ENCODE measurements at places on chromosomes 7 and 10.

- no peak for DNase-seq
Observed at GRCh38 chr7:45157653-45158401, at the start of gene RAMP3. RAMP3 (plus strand) TSS chr7:45157791; CDS start chr7:45157829, 38 bp downstream.

GRCh38 chr7:727104-727805 lies at the start of gene PRKAR1B:
PRKAR1B (minus strand) TSS chr7:727281; CDS start chr7:711505, 15,776 bp downstream.
- DNase-seq, result no peak

DNA sequence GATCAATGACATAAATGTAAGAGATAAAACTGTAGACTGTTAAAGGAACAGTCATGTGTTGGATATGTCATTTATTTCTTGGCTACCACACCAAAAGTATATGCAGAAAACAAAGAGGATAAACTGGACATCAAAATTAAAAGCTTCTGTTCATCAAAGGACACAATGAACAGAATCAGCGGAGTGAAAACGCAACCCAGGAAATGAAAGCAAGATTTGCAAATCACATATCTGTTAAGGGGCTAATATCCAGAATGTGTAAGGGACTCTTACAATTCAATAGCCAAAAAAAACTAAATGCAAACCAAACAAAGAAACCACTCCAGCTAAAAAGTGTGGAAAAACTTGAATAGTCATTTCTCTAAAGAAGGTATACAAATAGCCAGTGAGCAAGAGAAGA lies 164.3 kb downstream of the ZMYND11 start:
- no peak for DNase-seq

DNA sequence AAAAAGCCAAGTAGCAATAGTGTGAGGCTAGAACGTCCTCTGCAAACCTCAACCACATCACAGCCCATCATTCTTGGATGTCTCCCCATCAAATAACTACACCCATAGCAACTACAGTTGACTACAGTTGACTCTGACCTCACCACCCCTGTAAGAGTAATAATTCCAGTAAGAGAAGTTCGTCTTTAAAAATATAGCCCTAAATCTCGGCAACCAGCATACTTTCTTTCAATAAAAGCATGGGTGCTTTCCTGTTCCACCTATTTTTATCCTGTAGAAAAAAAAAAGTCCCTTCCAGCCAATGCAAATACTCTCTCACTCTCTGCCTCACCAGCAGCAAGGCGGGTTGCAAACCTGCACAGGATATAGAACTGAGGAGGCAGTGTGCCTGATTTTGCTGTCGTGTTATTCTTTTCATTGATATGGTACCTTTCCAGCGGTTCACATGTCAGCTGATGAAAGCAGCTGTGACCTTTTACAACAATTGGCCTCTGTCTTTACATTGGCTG lies 187.5 kb upstream of the NFE2L3 start:
- DNase-seq, result no peak

- DNase-seq, result no peak
Observed at GRCh38 chr10:108801775-108802517, 1121.4 kb downstream of the XPNPEP1 start.

GRCh38 chr7:108181073-108181985 lies 51.2 kb upstream of the LAMB4 start:
- DNase-seq, result peak; percentile 93

DNA sequence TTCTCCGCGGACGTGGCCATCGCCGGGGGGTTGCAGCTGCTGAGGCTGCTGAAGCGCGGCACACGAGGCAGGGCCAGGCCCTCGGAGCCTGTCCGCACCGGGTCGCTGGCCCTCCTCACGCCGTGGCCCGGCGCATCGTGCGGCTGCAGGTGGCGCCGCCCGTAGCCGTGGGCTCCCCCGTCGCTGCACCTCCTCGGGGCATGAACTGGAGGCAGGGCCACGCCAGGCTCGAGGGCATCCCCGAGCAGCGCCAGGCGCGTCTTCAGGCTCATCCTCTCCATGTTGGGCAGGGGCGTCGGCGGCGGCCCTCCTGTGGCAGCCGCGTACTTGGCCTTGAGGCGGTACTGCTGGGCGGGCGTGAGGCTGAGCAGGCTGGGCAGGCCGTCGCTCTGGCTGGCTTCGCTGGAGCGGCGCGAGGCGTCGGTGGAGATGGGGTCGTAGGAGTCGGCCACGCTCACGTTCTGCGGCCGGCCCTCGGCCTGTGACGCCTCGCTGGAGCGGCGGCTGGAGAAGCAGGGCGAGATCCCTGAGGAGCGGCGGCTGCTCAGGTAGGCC lies 263.1 kb upstream of the INHBA start:
- no peak for DNase-seq

DNA sequence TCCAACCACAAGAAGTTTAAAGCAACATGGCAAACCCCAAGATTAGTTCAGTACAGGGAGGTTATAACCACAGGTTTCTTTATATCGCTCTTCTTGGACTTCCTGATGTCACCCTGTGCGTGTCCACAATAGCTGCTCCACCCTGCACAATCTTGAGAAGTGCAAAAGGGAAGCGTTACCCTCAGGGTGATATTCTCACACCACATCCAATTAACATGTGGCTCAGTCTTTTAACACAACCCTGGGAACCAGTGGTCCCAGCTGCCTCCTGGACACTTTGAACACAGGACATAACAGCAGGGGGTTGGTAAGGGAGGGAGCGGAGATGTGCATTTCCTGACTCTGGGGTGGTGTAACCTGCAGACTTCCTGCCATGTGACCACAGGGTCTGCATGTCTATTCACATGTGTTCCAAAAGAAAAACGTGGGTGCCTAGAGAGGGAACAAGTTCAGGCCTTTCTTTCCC lies 64.6 kb downstream of the GSAP start:
- DNase-seq, result no peak

- DNase-seq, result no peak
Observed at GRCh38 chr7:99788554-99788953, 4.6 kb upstream of the CYP3A4 start.

DNA sequence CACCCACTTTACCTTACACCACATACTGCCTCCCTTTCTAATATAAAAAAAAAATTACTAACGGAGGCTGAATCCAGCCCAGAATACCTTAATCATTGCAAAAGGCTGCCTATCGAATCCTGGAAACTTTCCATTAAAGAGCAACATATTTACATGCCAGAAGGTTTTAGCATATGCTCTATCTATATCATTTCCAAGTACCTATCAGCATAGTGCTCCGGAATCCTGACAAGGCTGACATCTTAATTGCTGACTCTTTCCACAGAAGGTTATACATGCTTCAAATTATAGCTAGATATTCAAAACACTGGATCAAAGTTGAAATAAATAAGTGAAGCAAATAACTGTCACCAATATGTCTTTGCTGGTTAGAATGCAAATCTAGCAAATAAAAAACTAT lies 170.9 kb upstream of the CDK1 start:
- no peak for DNase-seq

- DNase-seq, result peak; percentile 80
Observed at GRCh38 chr10:91745090-91745831, 53.0 kb upstream of the TNKS2 start.

- DNase-seq, result no peak
Observed at GRCh38 chr10:112213098-112213823, 29.7 kb upstream of the GPAM start.

DNA sequence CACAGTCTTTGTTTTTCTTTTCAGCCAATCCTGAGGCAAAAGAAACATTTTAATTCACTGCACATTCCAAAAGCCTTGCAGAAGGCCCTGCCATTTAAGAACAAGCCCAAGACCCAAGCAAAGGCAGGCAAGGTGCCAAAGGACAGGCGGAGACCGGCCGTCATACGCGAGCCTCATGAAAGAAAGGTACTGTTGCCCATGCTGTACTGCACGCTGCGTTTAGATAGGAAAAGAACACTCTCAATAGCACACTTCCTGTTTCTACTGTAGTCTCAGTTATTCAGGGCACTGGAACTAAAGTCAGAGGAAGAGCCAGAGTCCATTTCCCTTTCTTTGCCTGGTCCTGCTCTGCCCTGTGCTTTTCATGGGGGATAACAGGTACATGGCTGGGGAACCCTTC lies 47.6 kb downstream of the BMS1 start:
- no peak for DNase-seq

- no peak for DNase-seq
Observed at GRCh38 chr7:69282946-69283345, 315.3 kb upstream of the AUTS2 start.

DNA sequence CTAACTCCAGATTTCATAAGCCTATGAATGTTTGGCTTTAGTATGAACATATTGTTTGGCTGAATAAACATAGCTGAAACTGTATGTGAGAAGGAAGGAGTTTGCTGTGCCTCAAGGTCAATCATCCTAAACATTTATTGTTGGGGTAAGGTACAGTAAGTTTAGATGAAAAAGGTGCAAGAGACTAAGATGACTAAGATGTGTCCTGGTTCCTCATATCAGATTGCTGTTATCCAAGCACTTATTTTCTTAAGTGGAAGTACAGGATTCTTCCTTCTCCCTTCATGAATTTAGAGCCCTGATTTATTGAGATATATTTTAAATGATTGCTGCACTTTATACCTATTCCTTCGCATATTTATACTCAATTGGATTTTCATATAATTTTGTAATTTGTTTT lies 12.2 kb downstream of the MDFIC start:
- no peak for DNase-seq

- DNase-seq, result no peak
Observed at GRCh38 chr7:138581065-138581464, 120.1 kb downstream of the SVOPL start.

DNA sequence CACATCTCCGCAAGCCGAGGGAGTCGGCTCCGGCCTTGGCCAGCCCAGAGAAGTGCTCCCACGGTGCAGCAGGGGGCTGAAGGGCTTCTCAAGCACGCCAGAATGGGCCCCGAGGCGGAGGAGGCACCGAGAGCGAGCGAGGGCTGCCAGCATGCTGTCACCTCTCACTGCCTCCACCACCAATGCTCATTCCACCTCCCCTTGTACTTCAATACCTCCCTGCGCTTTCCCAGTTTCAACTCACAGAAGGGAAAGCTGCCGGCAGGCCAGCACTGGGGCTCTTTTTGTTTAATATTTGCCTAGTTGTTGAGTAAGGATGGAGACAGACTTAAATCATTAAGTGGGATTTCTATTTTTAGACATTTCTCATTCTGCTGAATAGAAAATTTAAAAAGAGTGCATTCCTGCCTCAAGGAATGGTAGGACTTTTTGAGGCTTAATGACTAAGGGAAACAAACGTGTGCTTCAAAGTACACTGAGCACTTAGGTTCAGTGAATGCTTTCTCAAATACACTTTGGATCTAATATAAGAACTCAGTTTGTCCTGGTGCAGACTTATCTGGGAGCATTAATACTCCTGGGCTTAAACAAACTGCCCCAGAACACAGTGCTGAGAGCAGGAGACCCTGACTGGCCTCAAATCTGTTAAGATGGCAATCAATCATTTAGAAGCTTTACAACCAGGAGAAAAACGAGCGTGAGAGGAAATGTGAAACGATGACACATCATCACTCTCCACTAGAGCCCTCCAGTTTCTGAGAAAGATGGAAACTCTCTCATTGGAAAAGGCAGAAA lies 131.2 kb downstream of the RALA start:
- DNase-seq, result no peak

DNA sequence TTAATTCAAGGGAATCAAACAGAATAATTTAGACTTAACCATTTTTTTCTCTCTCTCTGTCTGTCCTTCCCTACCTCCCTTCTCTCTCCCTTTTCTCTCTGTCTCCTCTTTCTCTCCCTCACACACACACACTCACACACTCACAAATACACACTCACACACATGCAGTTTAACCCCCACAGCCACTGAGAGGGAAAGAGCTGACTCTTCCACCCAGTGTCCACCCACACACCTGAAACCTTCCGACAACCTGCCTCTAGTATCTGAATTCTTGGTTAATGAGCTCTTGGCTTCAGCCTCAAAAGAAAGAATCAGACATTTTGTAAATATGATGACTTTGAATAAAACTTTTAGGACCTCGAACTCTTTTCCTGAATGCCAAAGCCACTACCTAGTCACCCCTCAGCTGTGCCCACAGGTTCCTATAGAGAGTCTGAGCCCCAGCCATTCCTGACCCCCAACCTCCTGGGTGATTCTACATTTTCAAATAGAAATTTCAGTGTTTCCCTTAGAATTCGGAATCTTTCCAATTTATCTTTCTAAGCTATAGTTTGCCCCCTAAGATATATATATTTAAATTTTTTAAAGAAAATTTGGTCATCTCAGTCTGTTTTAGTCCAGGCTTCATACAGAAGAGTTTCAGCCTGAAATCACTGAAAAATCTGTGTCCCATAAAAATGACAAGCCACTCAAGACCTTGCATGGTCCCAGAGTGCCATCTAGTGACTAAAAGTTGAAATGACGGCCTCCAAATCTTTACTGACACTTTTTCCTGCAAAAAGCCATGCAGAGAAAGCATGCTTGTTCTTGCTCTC lies 202.8 kb downstream of the IPMK start:
- DNase-seq, result no peak

DNA sequence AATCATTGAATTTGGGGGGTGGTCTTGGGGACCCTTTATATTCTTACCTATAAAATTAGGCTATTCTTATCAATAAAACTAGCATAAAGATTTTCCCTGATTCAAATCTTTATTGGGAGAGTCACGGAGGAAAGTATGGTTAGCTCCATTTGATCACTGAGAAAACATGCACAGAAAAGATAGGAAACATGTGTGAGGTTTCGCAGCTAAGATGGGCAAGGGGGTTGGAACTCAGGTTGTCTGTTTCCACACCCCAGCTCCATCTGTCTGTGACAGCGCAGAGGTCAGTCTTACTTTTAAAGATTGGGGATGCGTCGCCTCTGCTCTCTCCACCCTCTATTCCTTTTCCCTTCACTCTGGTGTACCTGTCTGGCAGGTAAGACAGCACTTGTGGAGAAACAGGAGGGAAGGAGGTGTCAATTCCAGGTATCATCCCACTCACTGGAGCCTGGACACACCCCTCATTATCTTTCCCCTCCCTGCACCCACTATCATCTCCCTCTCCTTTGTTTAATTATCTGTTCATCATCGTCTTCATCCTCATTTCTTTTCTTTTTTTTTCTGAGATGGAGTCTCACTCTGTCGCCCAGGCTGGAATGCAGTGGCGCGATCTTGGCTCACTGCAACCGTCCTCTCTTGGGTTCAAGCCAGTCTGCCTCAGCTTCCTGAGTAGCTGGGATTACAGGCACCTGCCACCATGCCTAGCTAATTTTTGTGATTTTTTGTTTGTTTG lies 2.4 kb upstream of the DENND10 start:
- DNase-seq, result no peak

- DNase-seq, result no peak
Observed at GRCh38 chr7:40288827-40289226, 154.0 kb downstream of the SUGCT start.

DNA sequence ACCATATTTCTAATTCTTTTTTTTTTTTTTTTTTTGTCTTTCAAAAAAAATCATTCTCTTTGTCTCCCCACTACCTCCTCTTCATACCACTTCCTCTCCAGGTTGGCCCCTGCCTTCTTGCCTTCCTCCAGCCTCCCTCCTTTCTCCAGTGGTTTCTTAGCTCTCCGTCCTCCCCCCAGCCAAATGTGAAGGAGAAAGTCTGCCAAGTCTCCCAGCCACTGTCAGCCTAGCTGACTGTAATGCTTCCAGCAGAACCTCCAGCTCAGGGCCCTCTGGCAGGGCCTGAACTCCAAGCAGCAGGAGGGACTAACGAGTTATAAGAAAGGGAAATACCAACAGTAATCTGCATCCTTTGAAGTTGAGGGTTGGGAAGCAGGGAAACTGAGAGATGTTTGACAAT lies 35.5 kb upstream of the BICC1 start:
- peak; percentile 45 for DNase-seq

GRCh38 chr7:141463986-141464385 lies 87.2 kb upstream of the AGK start:
- DNase-seq, result no peak

GRCh38 chr10:84510121-84510520 lies 181.7 kb downstream of the CCSER2 start:
- no peak for DNase-seq

All from iPS DF 19.7 (cell line).